ENCODE measurements at places on chromosomes 5 and 9.

- DNase-seq, result no peak
Measured at GRCh38 chr5:10525124-10525495, 38.8 kb upstream of the ANKRD33B start.

- no peak for DNase-seq
Measured at GRCh38 chr9:91858213-91859030, 91.6 kb downstream of the ROR2 start.

- DNase-seq, result no peak
Measured at GRCh38 chr5:158039911-158040347, 181.0 kb upstream of the CLINT1 start.

DNA sequence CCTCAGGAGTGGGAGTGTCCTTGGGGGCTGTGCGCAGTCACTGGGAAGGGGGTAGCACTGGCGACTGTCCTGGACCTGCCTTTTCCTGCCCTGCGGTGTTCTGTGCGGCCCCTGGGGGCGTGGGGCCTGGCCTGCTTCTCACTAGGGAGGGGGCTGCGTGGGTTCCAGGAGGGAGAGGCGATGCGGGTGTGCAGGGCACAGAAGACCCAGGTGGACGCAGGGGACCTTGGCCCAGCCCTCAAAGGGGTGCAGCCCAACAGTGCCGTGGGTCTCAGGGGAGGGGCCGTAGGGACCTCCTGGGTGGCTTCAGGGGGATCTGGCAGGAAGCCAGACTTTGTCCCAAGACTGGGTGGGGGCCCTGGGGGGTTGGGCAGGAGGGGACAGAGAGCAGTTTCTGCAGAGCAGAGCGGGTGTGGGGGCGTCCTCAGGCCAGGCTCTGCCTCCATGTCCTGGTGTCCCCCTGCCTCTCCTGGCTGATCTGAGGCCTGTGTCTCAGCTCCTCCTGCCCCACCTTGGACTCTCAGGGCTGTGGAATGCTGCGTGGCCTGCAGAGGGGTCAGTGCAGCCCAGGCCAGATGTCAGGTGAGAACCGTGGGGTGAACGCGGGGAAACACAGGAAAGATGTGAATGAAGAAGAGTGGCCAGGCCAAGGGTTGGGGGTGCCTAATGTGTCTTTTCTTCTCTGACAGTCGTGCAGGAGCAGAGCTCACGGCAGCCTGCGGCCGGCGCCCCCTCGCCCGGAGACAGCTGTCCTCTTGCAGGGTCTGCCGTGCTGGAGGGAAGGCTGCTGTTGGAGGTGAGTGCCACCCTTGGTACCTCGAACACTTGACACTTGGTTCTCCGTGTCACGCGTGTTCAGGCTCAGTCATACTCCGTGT, 54.6 kb downstream of the AHRR start:
- DNase-seq, result no peak
